ENCODE measurements at places on chromosomes 2 and 18. TPM values are rescaled to one million over a fixed set of nuclear protein-coding genes. Genes with fewer than 3 reads are reported as not detected.

The ANKRD62 gene
- not detected for total RNA-seq

The TMBIM1 gene
- 339 TPM for total RNA-seq

The CLEC4F gene
- total RNA-seq: not detected

The GALR1 gene
- total RNA-seq: not detected

The TUBB8B gene
- not detected for total RNA-seq

The TEX44 gene
- total RNA-seq: not detected

The SERPINB11 gene
- not detected for total RNA-seq

The PSTPIP2 gene
- total RNA-seq: 9.9 TPM

The TGFA gene
- total RNA-seq: 0.91 TPM

The LINC00305 gene
- total RNA-seq: not detected

The CLHC1 gene
- total RNA-seq: 22.1 TPM

The COMMD1 gene
- 58.0 TPM for total RNA-seq

The APCDD1 gene
- 13.6 TPM for total RNA-seq

The NEB gene
- 0.78 TPM for total RNA-seq

The FOXI3 gene
- not detected for total RNA-seq

The OTOS gene
- total RNA-seq: not detected

The MFSD6 gene
- 8.9 TPM for total RNA-seq

The LIPG gene
- total RNA-seq: 0.32 TPM

The GREB1 gene
- 0.43 TPM for total RNA-seq

The ACVR1C gene
- total RNA-seq: 0.13 TPM

The ASB18 gene
- total RNA-seq: not detected

The PTGR3 gene
- 10.7 TPM for total RNA-seq

The PLEKHH2 gene
- total RNA-seq: 27.0 TPM

The CRYGB gene
- total RNA-seq: not detected

The TBR1 gene
- total RNA-seq: under 0.01 TPM

The MDH1B gene
- total RNA-seq: 2.3 TPM

The IL36B gene
- not detected for total RNA-seq
